ENCODE measurements at places on chromosomes 7 and 10.

GRCh38 chr7:94655848-94656657 lies at the start of gene SGCE:
SGCE (minus strand) TSS chr7:94656133; CDS start chr7:94656098, 35 bp downstream.
- DNase-seq = no peak

DNA sequence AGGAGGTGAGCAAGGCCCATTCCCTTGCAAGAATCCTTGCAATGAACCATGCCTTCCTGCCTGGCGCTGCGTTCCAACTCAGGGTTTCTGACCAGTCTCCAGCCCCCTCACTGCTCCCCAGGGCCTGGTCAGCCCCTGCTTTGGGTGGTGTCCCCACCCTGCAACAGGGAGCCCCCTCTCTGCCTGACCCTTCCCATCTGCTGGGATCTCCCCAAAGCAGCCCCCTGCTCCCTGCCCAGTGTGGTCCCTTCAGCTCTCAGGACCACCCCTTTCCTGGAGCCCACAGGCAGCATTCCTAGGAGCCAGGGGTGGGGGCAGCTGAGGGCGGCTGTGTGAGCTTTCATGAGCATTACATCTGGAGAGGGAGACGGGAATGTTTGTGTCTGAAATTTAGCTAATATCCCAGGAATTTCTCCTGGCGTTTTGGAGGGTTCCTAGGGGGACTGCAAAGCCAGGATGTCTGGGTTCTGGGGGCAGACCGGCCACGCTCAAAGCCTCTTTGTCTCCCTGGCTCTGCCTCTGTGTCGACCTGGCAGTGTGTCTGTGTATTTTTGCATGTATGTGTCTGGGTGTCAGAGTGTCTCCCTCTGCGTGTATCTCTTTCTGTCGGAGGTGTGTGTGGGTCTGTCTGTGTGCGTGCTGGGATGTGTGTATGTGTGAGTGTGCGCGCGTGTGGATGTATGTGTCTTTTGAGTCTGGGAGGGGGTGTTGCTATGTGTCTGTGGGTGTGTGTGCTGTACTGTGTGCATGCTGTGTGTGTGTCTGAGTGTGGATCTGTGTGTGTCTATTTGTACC lies 300.5 kb upstream of the ZMIZ1 start:
- DNase-seq = no peak

DNA sequence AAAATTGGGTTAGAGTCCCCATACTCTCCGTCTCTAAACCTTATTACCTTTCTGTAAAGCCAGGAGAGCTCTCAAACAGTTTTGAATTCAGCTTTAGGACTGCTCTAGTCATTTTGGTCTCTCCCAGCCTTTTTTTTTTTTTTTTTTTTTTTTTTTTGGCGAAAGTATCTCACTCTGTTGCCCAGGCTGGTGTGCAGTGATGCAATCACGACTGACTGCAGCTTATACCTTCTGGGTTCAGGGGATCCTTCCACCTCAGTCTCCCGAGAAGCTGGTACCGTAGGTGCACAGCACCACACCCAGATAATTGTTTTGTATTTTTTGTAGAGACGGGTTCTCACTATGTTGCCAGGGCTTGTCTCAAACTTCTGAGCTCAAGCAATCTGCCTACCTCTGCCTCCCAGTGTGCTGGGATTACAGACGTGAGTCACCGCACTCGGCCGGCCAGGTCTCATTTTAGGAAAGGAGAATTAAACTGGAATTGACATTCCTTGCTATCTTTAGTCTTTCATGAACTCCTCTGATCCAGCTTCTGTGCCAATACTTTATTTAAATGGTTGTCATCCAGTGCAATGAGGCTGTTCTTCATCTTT lies 31.4 kb upstream of the RSU1 start:
- DNase-seq = no peak

DNA sequence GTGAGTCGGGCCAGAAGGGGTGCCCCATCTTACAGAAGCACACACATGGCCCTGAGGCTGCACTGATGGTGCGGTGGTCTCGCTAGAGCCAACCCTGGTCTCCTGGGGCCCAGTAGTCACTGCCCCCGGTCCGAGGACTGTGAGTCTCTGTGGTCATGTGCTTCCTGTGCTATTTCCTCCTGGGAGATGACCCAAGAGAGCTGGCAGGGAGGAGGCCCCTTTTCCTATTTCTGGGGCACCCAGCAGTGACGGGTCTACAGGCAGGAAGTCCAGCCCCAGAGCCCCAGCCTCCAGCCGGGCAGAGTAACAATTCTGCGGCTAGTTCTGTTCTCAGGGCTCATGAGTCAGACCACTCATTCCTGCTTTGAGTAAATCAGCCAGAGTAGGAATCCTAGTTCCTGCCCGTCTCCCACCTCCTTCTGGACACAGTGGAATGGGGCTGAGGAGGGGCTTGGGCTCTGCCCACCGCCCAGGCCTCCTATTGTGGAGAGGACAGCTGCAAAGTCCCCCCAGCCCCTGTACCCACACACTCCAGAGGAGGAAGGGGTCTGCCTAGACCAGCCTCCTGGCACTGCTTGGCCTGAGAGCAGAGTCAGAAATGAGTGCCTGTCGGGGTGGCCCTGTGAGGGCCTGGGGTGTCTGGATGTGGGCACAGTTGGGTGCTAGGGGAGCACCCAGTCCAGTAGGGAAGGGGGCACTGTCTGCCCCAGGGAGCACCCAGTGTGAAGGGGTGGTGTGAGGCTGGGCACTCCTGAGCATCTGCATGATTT lies 80.5 kb upstream of the PPIF start:
- DNase-seq = peak; percentile 95

DNA sequence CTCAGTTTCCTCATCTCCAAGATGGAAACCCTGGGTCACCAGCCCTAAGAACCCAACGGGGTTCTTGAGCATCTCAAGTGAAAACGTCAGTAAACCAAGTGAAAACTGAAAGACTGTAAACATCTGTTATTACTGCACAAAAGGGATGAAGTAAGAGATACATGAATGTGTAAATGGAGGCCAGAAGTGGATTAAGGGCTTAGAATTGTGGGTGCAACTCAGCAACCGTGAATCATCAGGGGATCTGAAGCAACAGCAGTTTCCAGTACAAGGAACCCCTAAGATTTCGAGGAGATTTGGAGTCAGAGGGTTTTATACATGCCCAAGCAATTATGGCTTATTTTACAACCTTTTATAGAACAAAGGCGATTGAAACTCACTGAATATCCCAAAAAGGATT lies 95.7 kb upstream of the SVIL start:
- no peak for DNase-seq

DNA sequence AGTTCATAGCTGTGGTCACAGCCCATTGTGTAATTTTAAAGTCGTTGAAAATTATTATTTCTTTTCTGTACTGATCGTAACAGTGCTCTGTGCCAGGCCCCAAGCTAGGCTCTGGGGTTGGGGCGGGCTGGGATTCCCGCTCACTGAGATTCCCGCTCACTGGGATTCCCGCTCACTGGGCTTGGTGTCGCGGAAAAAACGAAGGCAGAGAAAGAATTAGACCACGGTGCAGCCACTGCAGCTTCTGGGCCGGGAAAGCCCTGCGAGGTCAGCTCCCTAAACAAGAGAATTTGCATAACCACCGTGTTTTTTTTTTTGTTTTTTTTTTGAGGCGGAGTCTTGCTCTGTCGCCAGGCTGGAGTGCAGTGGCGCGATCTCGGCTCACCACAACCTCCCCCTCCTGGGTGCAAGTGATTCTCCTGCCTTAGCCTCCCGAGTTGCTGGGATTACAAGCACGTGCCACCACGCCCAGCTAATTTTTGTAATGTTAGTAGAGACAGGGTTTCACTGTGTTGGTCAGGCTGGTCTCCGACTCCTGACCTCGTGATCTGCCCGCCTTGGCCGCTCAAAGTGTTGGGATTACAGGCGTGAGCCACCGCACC lies 31.2 kb downstream of the FOXK1 start:
- peak; percentile 64 for DNase-seq

DNA sequence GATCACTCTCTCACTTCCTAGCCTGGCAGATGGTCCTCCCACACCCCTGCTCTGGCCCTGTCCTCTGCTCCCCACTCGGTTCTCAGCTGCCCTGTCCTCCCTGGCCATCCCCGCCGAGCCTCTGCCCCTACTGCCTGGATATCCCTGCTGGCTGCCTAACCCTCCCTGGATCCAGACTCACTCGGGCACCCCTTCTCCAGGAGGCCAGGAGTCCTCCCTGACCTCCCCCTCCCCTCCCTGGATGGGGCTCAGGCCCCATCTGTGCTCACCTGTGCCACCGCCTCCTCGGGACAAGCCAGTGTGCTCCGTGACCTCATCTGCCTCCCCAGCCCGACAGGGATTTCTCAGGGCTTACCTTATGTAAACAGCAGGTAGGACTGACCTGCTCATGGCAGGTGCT lies 406.1 kb downstream of the TCERG1L start:
- DNase-seq = no peak

DNA sequence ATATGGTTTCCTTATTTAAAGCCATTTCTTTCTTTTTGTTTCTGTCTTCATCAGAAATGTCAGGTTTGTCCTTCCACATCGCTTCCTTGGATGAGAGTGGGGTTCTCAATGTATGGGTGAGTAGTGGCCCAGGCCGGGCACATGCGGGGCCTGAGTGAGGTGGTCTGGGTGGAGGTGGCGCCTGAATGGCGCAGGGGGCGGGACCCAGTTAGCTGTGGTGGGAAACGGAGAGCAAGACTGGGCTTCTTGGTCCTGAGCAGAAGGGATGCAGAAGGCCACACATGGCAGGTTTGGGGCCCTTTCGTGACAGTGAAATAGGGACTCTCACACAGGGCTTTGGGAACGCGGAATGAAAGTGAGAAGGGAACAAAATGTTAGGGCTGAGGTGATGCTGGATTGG lies 70.0 kb downstream of the DYNC2I1 start:
- DNase-seq = no peak

GRCh38 chr10:8874972-8875371 lies 820.5 kb downstream of the GATA3 start:
- DNase-seq = no peak

GRCh38 chr10:31087851-31088250 lies 56.2 kb upstream of the ZNF438 start:
- DNase-seq = no peak

DNA sequence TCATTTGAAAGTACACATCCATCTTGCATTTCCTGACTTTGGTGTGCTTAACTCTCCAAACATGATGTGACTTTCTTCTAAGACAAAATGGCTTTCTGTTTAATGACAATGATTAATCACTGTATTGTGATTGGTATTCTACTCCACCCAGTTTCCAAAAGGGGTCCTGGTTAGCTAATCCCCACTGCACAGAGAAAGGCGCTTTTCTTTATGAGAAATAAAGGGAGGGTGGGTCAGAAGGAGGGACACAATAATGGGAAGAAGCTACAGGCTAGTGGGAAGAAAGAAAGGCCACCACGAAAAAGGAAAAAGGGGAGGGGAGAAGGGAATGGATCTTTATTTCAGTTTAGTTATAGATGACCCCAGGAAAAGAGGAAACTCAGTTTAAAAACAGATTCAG lies 69.2 kb downstream of the PRTFDC1 start:
- DNase-seq = no peak

DNA sequence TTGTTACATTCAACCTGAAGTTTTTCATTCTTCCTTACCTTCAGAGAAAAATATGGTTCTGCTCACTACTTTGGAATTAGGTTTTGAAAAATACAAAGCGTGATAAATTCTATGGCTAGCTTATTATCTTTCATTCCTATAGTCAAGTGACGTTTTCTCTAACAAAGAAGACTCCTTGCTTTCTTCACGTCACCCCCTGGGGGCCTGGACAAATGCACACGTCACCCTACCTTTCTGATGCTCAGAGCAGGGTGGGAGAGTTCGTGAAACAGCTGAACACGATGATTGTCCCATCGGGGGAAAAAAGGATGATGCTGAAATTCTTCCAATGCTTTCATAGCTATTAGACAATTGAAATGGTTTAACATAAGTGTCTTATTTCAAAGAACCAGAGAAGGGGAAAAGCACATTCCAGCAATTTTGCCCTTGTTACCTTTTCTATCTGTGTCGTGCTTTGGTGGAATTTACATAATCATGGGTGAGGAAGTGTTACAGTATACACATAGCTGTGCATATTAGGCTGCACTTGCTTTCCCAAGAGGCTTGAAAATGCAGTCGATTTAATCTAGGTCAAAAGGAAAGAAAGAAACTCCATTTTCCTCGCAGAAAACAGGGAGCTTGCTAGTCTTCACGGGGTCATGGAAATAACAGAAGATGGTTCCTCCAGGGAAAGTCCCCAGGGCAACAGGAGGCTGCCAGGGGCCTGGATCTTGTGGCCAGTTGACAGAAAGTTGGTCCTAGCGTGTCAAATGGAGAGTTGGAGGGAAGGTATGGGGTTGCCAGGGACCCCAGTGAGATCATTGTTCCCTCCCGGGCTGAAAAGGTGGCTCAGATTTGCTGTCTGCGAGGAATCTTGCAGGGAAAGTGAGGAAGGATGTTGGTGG lies 189.2 kb downstream of the CELF2 start:
- DNase-seq = no peak

GRCh38 chr10:132626019-132626760 lies 88.6 kb downstream of the INPP5A start:
- no peak for DNase-seq

GRCh38 chr7:78179211-78179610 lies 380.6 kb downstream of the PHTF2 start:
- no peak for DNase-seq

GRCh38 chr10:33897291-33897752 lies 562.9 kb upstream of the NRP1 start:
- no peak for DNase-seq

DNA sequence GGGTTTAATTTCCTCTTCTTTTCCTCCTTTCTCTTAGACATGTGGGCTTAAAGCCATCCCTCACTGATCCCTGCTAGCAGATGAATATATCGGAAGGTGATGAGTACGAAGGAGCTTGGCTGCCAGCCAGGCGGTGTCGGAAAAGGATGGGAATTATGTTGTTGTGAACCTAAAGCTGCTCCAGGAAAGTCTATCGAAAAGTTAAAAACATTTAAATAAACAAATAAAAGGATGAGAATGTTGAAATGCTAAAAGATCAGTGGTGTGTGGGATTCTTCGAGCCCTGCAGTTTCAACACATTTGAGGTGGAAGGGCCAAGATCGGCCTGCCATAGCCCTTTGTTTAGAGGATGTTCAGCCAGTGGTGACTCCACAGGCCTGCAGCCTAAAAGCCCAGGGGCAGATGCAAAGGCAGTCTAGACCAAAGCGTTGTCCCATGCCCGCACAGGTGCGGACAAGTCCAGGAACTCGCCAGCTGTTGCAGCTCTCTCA lies 107.9 kb downstream of the JCAD start:
- no peak for DNase-seq

DNA sequence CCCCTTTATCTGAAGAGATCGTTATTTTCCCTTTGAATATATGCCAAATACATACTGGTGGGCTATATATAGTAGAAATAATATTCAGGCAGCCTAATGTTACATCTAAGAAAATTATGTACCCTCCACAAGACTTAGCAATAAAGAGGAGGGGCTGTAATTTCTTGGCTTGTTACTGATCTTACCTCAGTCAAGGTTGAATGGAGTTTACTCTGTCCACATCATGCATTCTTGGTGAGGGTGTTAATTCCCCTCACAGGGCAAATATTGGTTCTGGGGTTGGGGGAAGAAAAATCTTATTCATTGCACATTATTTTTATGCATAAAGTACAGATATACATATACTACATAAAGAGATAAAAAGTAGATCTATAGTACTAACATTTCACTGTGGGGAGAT lies 145.8 kb upstream of the ANK3 start:
- no peak for DNase-seq

DNA sequence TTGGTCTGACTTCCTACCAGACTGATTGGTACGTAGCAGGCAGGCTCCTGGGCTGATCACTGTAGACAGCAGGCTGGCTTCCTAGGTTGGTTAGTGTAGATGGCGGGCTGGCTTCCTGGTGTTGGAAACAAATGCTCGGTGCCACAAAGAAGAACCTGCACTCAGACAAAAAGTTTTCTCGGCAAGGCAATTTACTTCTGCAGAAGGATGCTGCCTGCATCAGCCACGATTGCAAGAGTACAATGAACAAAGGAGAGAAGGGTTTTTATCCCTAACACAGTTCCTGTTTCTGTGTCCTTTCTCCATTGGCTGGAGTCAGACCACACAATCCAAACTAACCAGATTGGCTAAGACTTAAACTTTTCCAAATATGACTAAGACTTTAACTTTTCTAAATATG lies 123.6 kb upstream of the PPP2R2D start:
- no peak for DNase-seq
